GM12878 (cell line): ENCODE measurements at places on chromosomes 13 and 19. TPM values are rescaled to one million over a fixed set of nuclear protein-coding genes. Genes with fewer than 3 reads are reported as not detected.

DNA sequence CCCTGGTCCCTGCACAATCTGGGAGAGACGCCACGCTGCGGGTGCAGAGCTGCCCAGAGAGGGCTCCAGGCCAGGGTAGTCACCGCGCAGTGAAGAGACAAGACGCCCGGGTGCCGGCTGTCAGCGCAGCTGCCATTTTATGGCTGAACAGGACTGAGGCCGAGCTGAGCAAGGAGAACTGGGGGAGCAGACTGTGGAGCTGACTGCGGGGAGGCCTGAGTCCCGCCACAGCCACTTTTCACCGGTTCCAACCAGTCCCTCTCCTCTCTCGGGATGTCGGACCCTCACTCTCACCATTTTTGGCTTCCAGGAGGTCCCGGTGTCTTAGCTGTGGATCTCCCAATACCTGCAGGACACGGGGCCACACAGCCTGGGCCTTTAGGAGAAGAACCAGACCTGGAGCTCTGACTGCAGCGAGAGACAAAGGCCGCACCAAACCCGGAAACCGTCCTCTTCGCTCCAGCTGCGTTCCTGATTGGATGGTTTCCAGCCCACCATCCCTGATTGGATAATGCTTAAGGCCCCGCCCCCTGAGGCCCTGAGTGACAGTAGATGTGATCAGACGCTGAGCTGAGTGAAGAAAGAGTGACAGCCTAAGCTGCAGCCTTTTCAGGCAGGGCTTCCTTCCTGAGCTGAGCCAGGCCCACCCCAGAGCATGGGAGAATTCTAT is at the start of gene ZNF626:
Gene ZNF626 (minus strand): TSS at position 422 of the 670 bp plus-strand sequence. CDS start 125 bp downstream, at position 297.
- no peak for DNase-seq

DNA sequence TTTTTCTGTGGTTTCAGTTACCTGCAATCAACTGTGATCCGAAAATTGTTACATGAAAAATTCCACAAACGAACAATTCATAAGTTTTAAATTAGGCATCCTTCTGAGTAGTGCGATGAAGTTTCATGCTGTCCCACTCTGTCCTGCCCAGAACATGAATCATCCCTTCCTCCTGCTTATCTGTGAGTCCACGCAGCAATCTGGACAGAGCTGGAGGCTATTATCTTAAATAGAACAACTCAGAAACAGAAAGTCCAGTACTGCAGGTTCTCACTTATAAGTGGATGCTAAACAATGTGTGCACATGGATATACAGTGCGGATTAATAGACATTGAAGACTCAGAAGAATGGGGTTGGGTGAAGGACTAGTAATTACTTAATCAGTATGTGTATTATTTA is 583.7 kb upstream of the SPRY2 start:
- DNase-seq, result no peak

DNA sequence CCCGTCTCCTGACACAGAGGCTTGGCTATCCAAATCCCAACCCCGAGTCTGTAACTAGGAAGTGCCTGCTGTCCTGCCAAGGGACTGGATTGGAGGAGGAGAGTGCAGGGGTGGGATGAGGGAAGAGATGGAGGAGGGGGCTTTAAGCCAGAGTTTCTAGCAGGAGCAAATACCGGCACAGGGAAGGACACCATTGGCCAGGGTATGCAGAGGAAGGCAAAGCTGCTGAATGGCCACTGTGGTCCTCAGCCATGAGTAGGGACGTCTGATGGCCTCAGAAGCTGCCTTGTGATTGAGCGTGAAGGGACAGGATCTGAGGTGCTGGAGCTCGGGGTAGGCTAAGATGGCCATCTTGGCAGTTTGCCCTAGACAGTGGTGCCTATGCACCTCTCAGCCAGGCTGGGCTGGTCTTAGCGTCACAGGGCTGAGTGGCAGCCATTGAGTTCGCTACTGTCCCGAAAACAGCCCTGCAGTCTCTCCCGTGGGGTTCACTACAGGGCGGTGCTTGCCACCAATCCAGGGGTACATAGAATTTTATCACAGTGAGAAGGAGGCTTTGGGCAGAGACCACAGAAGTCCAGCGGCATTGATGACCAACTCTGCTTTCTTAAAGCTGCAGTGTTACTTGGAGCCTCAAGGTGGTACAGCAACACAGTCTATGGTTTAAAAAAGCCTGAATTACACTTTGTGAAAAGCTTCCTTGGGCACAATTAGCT is 61.8 kb downstream of the AKAP11 start:
- no peak for DNase-seq

- DNase-seq, result no peak
These were observed 395.2 kb downstream of the MYO16 start for GRCh38 chr13:109024611-109025010.

DNA sequence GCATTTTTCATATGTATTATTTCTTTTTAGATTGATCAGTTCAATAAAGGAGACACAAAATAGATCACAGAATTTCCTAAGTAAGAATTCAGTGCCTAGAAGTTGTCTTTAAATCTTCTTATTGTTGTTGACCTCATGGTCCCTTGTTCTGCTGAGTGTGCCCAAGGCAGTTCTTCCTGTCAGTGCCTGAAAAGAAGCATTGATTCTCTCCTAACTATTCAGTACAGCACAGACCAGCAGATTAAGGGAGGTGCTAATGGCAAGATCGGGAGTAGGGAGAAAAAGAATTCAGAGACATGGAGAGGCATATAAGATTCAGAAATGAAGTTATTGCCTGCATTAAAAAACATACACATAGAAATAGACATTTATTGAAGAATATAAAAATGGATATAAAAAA is 180.5 kb upstream of the PCDH9 start:
- DNase-seq, result no peak

- DNase-seq, result peak; percentile 7
These were observed 8.7 kb upstream of the SERPINE3 start for GRCh38 chr13:51330791-51331190.

DNA sequence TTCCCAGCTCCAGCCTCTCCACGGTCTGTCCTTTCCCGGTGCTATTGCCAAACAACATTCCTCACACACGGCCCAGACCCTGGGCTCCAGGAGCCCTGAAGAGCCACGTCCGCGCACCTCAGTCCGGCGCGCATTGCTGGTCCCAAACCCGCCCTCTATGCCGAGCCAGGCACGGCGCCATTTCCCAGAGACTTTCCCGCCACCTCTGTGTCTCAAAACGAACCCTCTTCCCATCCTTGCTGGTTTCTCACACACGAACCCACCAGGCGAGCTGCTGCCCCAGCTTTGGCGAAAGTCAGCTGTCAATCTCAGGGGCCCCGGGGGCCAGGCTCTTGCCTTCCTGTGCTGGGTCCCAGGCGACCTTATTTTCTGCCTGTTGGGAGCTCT is 28.0 kb upstream of the F7 start:
- DNase-seq, result no peak

Gene ZNF225
- 3.8 and 4.3 TPM in 2 replicates for total RNA-seq

Gene ZNF677
- total RNA-seq, result not detected in 2 replicates

Gene BCAM
- total RNA-seq, result 0.29 and 0.64 TPM in 2 replicates

Gene MUC16
- total RNA-seq, result not detected in 2 replicates
